ENCODE measurements at places on chromosomes 6 and 20. TPM values are rescaled to one million over a fixed set of nuclear protein-coding genes. Genes with fewer than 3 reads are reported as not detected.

- DNase-seq: no peak
Measured at GRCh38 chr6:165579151-165579550, 83.9 kb downstream of the PDE10A start.

GRCh38 chr6:18306977-18307376 lies 42.6 kb upstream of the DEK start:
- DNase-seq: no peak

- peak; percentile 83 for DNase-seq
Measured at GRCh38 chr20:58039274-58040092, 189.0 kb downstream of the ANKRD60 start.

Gene SNTA1
- total RNA-seq: 19.3 TPM

DNA sequence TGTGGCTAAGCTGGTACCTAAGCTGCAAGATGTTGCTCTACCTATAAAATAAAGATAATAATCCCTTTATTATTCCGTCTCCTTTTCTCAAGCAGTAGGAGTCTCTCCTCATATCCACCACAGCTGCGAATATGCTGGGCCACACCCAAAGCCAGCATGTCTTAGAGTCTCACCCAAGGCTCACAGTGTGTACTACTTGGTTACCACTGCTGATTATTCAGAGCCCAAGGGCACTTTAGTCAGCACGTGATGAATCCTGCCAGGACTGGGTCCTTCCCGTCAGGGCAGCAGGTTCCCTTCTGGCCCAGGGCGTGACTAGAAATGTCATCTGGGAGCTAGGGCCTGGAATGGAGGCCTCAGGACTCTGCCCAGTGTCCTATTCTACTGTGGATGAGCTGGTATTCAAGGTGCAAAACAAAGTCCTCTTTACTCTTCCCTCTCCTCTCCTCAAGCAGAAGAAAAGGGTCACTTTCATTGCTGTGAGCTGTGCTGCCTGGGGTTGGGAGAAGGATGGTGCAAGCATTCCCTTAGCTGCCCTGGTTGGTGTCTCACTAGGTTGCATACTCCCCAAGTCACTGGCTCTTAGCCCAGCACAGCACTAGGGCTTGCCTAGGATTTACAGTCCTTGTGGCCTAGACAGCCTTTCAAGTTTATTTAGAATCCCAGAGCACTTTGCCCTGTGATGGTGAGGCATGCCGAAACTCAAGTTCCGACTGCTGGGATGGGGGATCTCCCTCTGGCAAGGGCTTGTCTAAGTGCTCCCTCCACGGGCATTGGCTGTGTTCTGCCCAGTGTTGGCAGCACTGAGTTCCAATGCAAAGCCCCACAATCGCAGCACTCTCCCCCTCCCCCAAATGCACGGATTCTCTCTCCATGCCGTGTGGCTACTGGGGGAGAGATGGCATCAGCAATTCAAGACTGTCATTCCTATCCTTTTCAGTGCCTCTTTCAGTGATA lies 320.2 kb downstream of the BTBD9 start:
- DNase-seq: no peak

DNA sequence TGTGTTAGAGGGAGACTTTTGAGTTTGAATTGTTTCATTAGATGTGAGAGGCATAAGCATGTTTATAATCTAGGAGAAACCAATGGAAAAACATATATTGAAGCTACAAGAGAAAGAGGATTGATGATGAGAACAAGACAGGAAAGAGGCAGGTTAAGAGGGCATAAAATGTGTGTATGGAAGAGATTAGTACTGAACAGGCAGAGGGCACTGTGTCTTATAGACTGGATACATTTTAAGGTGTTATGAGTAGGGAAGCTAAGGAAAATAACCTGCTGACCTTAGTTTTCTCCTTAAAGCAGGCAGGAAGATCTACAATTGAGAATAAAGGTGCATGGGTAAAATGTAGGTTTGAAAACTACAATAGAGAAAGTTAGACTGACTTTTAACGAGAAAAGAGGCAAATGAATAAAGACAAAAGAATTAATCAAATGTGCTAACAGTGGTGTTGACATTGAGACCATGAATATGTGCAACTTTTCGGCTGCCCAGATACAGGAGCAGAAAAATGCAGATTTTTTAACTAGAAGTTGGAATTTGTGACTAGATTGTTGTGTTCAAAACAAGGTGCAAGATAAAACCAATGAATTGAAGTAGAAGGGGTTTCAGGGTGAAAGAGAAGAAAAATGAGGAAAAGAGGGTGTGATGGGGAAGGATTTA lies 846.3 kb downstream of the HACE1 start:
- DNase-seq: no peak

- no peak for DNase-seq
Measured at GRCh38 chr6:12060780-12061609, 48.9 kb downstream of the HIVEP1 start.

- no peak for DNase-seq
Measured at GRCh38 chr20:32777177-32777956, 15.2 kb downstream of the DNMT3B start.

DNA sequence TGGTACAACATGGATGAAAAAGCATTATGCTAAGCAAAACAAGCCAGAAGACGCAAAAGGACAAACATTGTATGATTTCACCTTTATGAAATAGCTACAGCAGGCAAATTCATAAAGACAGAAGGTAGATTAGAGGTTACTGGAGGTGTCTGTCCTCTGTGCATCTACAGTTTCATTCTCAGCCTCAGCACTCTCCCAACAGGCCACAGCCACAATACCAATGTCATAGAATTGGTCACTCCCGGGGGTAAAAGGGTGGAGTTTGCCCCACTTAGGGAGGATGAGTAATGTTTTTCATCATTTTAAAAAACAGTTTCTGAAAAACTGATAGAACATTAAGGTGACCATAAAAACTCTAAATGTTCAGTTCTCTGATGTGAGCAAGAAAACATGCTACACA lies 17.2 kb upstream of the TMX4 start:
- no peak for DNase-seq

Gene NXT1
- 25.9 TPM for total RNA-seq

DNA sequence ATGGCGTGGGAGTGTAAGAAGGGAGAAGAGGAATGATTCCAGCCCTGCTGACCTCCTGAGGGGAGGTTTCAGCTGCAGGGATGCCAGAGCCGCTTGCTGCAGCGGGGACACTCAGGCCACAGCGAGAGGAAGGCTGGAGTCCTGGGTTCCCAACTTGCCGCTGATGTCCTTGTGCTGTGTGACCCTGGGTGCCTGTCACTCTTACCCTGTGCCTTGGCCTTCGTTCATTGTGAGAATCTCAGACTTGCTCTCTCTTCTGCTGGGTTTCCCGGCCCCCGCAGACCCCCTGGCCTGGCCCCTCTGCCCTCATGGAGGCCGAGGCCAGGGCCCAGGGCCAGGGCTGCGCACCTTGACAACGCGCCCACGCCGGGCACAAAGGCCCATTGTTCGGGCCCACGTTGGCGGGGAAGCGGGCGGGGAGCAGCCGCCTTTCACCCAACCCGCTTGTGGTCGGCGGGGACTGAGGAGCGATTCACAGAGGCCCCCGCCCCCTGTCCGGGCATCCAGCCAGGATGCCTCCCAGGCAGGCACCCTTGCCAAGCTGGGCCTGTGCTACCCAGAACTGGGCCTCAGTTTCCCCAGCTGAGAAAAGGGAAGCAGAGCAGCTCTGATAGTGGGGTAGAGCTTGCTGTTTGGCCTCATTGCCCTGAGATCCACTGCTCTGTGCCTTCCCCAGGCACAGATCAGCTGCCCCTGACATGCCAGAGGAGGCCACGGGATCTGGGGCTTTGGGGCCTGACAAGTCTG lies 52.4 kb downstream of the CEBPB start:
- DNase-seq: peak; percentile 88

DNA sequence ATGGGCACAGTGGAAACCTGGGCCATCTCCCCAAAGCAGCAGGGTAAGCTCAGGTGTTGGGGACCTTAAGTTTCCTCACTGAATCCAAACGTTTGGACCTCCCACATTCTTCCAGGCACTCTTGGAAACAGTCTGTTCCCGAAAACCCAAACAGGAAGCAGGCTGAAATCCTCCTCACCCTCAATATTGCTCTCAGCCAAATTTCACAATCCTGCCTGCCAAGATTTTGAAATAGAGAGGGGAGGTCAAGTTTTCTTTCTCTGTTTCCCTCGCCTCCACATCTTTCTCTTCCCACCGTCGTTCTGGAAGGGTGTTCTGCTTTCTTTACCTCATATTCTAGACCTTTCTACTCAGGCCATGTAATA lies 392.0 kb upstream of the SASH1 start:
- DNase-seq: no peak

- no peak for DNase-seq
Measured at GRCh38 chr20:33250666-33251065, 14.9 kb downstream of the BPIFA1 start.

- no peak for DNase-seq
Measured at GRCh38 chr20:47785854-47786764, 828 bp upstream of the SULF2 start.

DNA sequence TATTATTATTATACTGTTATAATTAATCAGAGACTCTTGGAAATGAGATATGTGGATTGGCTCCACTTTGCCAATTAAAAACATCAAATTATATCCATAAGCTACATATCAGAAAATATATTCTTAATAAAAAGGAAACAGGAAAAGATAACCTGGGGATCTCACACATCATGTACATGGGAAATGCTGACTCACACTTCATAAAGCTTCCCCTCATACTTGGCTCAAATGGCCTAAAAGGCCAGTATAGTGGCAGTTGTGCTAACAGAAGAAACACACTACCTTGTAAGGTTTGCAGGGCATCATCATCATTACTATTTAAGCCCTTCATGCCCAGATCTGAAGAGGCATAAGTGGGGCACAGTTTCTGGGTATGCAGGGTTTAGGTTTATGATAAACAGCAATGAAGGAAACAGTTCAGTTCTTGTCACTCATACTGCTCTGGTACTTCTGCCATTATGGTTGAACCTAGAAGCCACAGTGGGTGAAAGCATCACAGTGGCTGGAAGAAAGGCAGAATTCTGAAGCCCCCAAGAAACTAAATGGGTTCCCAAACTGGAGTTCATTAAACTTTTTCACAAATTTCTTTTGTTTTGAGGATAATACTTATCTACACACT lies 60.6 kb downstream of the BTBD9 start:
- no peak for DNase-seq

DNA sequence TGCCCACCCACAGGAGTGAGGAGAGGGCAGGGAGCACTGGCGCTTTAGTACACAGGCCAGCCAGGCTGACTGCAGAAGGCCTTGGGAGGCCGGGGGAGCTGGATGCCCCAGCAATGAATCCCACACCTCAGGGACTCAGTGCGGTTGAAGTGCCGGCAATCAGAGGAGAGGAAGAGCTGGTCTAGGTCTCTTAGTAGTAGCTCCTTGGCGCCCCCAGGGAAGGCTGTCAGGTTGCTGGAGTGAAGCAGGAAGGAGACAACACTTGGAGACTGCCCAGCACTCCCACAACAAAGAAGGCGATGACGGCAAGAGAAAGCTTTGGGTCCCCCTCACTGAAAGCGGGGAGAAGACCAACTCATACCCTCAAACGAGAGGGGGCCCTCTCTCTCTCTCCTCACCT lies 8.3 kb upstream of the TNXB start:
- DNase-seq: no peak

Gene FERMT1
- 0.98 TPM for total RNA-seq

Gene UBD
- total RNA-seq: 2.0 TPM

GRCh38 chr6:146315381-146316174 lies 228.1 kb upstream of the RAB32 start:
- DNase-seq: no peak

- DNase-seq: no peak
Measured at GRCh38 chr6:14910692-14911547, 334.9 kb upstream of the JARID2 start.

Gene SASH1
- 107 TPM for total RNA-seq

DNA sequence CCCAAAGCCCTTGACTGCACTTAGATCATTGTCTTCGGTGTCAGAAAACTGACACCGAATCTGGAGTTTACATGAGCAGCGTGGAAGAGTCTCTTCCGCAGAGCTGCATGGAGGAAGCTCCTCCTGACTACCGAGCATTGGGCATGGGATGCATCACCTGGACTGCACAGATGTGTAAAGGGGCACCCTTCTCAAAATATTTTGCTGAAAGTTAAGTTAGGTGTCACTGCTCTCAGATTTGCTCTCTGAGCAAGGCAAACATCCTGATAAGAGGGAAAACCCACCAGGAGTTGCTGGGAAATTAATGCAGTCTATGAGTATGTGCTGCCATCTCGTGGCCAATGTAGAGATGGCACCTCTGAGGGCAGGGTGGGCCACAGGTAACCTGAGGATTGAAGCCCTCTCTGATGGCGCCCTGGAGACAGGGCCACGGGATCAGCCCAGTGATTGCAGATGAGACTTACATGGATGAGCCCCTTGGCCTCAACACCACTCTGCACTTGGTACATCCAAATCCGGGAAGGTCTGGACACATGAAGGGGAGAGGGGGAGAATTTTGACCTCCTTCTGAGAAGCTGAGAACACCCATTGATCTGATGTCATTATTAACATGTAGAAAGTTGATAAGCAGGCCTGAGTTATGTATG lies 129.9 kb downstream of the LPA start:
- peak; percentile 55 for DNase-seq

DNA sequence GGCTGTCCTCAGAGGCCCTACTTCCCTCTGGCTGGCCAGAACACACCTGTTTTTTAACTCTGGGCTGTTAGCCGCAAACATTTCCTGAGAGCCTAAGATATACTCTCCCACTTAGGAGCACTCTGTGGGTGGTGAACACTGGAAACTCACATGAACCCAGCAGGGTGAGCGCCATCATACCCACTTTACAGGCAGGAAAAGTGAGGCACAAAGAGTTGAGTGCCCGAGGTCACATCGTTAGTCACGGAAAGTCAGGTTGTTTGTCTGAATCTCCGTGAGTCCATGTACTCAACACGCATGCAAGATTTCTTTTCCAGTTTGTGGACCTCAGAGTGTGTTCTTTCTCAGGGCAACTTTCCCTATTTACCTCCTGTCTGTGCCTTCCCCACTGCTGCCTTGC lies 1.9 kb downstream of the BAK1 start:
- DNase-seq: no peak

DNA sequence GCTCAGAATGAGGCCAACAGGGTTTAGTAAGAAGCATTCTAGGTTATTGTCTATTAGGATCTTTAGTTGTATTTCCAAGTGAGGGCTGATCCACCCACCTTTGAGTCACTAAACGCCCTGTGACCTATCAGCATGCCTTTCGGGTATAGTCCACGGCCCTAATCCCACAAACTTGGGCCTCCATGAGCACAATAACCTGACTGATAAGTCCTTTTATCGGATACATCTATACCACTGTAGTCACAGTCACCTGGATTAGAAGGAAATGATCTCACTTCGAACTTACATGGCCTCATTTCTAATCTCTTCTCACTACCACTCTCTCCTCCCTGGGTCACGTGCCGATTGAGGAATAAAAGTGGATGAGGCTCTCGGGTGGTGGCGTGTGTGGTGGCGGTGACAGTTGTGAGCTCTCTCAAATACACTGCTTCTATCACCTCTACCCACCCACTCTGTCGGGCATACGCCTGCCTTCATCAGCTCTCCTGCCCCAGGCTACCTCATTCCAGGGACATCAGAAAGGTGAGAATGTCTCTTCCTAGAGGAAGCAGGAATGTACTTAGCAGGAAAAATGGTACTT lies 65.2 kb downstream of the TRAM2 start:
- DNase-seq: no peak

DNA sequence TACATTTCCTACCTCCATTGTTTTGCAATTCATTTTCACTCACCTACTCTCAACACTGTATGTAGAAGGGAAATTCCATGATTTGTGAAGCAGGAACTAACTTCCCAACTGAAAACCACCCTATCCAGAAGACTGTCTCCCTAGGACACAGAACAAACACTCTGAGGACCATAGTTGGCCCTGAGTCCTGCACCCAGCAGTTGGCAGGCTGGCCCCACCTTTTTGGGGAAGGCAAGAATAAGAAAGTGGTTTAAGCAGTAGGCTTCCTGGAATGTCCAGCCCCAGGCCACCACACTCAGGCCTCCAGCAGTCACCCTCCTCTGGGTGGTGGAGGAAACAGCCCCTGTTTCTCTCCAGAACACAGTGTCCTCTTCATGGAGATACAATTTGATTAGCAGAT lies 258.8 kb downstream of the ARHGAP18 start:
- DNase-seq: no peak

Gene LY86
- total RNA-seq: 3.3 TPM
